Right ventricle myocardium inferior (tissue), 1 donor: ENCODE measurements at places on chromosomes 2 and 18.

DNA sequence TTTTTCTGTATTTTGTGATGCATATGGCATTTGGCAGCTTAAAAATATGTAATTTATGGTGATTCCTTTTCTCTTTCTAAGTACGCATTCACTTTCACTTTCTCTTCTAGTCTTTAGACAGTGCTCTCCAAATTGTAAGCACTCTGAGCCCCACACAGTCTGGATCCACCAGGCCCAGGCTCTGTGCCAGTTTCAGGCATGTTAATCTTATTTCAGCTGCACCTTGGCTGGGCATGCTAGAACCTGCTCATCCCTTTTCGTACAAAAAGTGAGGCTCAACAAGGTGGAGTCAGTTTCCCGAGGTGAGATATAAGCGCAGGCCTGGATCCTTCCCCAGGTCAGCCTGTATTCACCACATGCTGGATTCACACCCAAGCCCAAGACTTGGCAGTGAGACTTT is 203.9 kb downstream of the MTX2 start:
- DNase-seq, result no peak

GRCh38 chr2:2875296-2875695 is 502.3 kb downstream of the EIPR1 start:
- DNase-seq, result no peak

GRCh38 chr2:233486357-233486756 is 80.2 kb downstream of the USP40 start:
- DNase-seq, result no peak

- DNase-seq, result no peak
Measured at GRCh38 chr18:63368611-63369010, 1.6 kb upstream of the KDSR start.

DNA sequence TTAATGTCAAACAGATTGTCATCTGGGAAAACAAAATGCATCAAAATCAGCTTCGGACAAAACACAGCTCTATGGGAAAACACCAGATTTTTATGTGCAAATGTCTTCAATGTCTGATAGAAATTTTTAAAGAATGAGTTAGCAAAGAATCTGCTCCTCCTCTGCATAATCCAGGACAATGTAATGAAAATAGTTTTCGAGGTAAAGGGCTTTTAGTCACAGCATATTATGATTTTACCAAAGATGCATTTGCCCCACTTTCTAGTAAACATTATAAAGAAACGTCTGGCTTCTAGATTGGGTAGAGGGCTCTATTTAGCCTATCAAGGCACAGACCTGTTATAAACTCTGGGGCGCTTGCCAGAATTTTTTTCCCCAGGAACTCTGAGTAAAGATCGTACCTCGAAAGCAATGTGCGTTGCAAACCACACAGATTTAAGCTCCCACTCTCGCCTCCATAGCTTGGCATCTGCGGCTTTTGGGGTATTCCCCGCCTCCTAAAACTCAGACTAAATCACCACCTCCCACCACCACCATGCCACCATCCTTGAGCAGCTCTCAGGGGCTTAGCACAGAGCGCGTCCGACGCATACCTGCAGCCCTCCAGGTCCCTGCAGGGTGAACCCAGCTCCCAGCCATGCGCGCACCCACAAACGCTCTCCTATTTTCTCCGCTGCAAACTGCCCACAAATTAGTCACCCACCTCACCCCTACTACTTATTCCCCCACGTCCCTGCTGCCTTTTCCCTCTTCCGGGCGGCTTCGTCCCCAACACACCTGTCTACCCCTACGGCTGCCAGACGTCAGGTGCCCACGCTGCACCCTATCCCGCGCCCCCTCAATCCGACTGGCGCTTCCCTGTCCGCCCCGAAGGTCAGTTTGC is 829 bp downstream of the ACVR1C start:
- DNase-seq, result no peak

GRCh38 chr2:126467367-126468054 is 188.4 kb upstream of the GYPC start:
- DNase-seq, result no peak

- no peak for DNase-seq
Measured at GRCh38 chr2:142876423-142876822, 1.0 kb upstream of the KYNU start.

- no peak for DNase-seq
Measured at GRCh38 chr2:140863713-140864112, 1267.1 kb downstream of the LRP1B start.

GRCh38 chr2:107362993-107363392 is 463.7 kb upstream of the RGPD4 start:
- DNase-seq, result no peak

GRCh38 chr2:40095000-40095399 is 315.9 kb upstream of the THUMPD2 start:
- no peak for DNase-seq

- no peak for DNase-seq
Measured at GRCh38 chr2:191434072-191434471, 188.9 kb downstream of the MYO1B start.
